ENCODE measurements at places on chromosomes 16 and 17. TPM values are rescaled to one million over a fixed set of nuclear protein-coding genes. Genes with fewer than 3 reads are reported as not detected.

DNA sequence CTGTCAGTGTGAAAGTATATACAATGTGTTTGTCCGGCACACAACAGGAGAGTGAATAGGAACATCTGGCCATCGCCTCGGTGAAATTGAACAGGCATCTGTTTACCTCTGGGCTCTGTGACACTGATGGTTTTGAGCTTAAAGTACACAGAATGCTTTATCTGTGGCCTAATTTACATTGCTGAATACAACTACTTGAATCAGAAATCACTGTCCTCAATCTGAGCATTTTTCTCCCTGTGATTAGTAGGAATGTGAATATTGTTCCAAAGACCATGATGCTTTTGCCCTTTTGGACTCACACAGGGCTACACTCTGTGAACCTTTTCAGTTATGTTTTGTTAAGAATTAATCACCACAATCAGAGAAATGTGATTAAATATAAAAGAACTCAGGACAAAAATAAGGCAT, 323.0 kb upstream of the TBX2 start:
- H3K4me1 ChIP-seq: no peaks in the 10 kb centered on the region
- no peak for DNase-seq
- no peaks in the 10 kb centered on the region for H3K36me3 ChIP-seq
- no peak overlapping the region for H3K27ac ChIP-seq
- H3K4me3 ChIP-seq: no peak overlapping the region

DNA sequence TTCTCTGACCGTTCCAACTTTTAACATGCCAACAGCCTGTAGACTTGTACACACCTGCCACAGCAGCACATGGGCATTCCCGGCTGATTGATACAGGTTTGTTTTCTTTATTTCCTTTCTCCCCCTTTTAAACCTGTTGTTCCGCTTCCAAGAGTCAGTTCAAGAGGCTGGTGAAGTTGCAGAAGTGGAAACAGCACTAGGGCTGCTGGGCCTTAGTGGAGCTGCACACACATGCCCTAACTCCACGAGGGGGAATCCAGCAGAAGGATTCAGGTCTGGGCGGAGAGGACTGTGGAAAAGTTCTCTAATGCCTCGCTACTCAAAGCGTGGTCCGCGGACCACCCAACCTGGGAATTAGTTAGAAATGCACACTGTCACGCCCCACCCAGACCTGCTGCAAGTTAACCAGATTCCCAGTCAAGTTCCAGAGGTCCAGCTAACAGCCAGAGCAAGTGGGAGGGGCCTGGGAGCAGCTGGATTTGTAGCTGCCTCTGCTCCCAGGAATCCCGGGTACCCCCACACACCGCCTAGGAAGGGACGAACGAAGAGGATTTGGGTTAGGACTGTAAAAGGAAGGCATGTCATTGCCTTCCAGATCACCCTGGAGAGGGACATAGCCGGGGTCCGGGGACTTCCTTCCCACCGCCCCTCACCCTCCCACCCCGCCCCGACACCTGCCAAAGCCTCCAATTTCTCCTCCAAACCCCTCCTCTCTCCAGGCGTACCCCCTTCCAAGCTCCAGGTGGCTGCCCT, 542 bp downstream of the SLC39A11 start:
- H3K27ac ChIP-seq: peak overlapping the region; percentile 31
- no peaks in the 10 kb centered on the region for H3K27me3 ChIP-seq
- DNase-seq: no peak
- H3K36me3 ChIP-seq: peaks cover 6% of the 10 kb centered on the region
- H3K4me1 ChIP-seq: peaks cover 7% of the 10 kb centered on the region
- peak overlapping the region; percentile 62 for H3K4me3 ChIP-seq

DNA sequence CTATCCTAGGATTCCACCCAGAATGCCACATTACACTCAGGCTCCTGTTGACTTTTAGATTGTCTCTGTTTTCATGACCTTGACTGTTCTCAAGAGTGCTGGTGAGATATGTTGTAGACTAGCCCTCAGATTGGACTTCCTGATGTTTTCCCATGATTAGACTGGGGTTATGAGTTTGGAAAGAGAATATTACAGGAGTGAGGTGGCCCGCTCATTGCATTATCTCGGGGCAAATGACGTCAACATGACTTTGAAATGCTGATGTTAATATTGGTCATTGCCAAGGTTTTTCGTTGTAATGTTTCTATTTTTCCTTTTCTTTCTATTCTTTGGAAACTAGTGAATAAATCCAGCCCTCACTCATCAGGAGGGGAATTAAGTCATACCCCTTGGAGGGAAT, 355.7 kb upstream of the MON1B start:
- H3K36me3 ChIP-seq: no peaks in the 10 kb centered on the region
- no peaks in the 10 kb centered on the region for H3K27me3 ChIP-seq

DNA sequence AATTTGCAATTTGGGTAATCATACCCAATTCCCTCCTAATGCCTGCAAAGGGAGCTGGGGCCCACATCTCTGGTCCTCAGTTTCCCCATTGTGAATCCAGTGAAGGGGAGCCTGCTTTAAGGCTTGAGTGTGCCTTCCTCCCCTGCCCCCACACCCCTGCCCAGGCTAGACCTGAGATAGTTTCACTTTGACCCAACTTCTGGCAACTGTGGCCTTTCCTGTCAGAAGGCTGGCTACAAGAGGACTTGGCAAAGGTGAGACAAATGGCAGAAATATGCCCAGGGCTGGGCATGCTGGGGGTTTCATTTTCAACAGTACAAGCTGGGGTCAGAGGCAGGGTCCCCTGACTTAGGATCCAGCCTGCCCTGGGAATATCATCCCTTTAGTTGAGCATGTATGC, 10.0 kb downstream of the SOCS1 start:
- DNase-seq: no peak
- H3K36me3 ChIP-seq: no peaks in the 10 kb centered on the region
- no peak overlapping the region for H3K27ac ChIP-seq
- no peaks in the 10 kb centered on the region for H3K4me1 ChIP-seq
- no peak overlapping the region for H3K4me3 ChIP-seq
- H3K27me3 ChIP-seq: no peaks in the 10 kb centered on the region

DNA sequence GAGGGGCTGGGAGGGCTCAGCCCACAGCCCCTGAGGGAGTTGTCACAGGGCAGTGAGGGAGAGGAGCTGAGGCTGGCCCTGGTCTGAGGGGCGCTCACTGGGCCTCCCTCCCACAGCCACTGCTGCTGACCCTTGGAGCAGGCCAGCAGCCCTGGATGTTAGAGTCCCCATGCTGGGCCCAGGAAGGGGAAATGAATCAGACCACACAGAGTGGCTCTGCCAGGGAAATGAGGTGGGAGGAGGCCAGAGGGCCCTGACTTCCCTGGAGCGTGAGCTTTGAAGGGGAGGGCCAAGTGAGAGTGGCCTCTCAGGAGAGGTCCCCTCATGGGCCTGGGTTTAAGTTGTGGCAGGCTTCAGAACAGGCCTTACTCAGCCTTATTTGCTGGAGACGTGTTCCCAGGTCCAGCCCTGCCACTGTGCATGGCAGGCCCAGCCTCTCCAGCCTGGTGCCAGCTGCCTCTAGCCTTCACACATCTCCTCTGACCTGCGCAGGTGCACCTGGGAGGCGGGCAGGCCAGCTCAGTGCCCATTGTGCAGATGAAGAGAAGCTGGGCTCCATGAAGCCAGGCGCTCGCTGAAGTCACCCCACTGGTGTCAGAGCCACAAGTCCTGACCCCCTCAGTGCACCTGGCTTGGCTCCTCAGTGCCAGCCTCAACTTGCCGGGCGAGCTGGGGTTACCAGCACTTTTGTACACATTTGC, 15.4 kb downstream of the GPT2 start:
- no peak overlapping the region for H3K27ac ChIP-seq
- DNase-seq: no peak
- H3K4me1 ChIP-seq: peaks cover 14% of the 10 kb centered on the region
- no peaks in the 10 kb centered on the region for H3K27me3 ChIP-seq

DNA sequence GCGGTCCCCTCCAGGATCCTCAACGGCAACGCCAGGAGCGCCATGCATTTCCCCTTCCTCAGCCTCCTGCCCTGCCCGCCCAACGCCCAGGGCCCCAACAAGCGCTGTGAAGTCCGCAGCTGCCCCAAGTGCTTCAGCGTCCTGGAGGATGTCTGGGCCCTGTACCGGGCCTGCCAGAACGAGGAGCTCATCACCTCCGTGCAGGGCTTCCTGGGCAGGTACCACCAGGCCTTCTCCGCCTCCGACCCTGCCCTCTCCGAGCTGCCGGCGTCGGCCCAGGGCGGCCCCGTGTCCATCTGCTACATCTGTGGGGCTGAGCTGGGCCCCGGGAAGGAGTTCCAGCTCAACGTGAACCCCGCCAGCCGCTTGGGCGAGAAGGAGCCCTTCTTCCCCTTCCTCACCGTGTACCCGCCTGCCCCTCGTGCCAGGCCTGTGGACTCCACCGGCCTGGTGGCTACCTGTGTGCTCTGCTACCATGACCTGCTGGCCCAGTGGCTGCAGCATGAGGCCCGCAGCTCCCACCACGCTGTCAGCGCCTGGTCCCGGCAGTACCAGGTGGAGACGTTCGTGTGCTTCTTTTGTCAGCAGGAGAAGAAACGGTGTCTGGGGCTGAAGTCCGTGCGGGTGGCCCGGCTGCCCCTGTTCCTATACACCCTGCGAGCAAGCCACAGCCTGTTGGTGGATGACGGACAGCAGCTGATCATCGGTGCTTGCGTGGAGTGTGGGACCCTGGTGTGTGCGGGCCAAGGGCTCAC, 58.9 kb upstream of the CIBAR2 start:
- DNase-seq: no peak
- H3K4me3 ChIP-seq: peak overlapping the region; percentile 40
- no peaks in the 10 kb centered on the region for H3K27me3 ChIP-seq
- H3K27ac ChIP-seq: no peak overlapping the region
- H3K4me1 ChIP-seq: peaks cover 49% of the 10 kb centered on the region

GRCh38 chr16:14187517-14188338, 116.6 kb downstream of the MRTFB start:
- H3K27me3 ChIP-seq: no peaks in the 10 kb centered on the region
- DNase-seq: no peak
- no peaks in the 10 kb centered on the region for H3K4me1 ChIP-seq
- H3K27ac ChIP-seq: no peak overlapping the region
- H3K4me3 ChIP-seq: no peak overlapping the region

GRCh38 chr16:31785126-31785525, 88.5 kb upstream of the ZNF267 start:
- H3K4me3 ChIP-seq: no peak overlapping the region
- no peaks in the 10 kb centered on the region for H3K4me1 ChIP-seq
- no peak overlapping the region for H3K27ac ChIP-seq
- H3K36me3 ChIP-seq: no peaks in the 10 kb centered on the region
- H3K27me3 ChIP-seq: no peaks in the 10 kb centered on the region

GRCh38 chr16:57419506-57419905, 14.9 kb downstream of the CCL17 start:
- H3K27ac ChIP-seq: peak overlapping the region; percentile 16
- no peak for DNase-seq
- H3K4me1 ChIP-seq: peaks cover 16% of the 10 kb centered on the region
- no peak overlapping the region for H3K4me3 ChIP-seq

DNA sequence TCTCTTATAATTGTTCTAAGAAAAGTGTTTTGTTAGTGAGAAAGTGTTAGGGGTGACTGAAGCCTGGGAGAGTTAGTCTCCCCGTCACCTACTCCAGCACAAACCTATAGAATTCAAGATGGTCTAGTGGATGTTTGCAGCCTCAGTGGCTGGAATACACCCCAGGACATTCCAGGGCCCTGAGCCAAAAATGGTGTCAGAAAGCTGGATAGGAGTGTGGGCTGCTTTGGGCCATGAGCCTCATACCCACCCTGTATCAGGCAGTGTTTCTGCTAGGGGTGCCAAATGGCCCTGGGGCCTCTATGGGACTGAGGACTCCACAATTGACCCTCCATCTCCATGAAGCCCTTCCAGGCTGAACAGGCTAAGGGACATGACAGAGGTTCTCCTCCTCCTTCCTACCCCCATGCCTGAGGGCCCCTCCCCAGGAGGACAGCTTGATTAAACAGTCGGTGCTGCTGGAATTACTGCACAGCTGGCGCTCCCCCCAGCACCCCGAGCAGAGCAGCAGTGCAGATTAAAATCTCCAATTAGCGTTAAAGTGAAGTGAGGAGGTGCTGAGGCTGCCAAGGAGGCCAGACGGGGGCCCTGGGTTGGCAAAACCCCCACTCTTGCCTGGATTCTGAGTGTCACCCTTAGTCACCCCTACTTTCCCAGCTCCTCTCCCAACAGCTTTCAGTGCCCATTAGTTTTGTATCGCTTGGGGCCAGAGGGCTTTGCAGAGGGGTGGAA, 59.1 kb downstream of the NEUROD2 start:
- DNase-seq: no peak
- no peak overlapping the region for H3K4me3 ChIP-seq
- H3K27me3 ChIP-seq: no peaks in the 10 kb centered on the region
- H3K27ac ChIP-seq: no peak overlapping the region
- H3K36me3 ChIP-seq: no peaks in the 10 kb centered on the region

DNA sequence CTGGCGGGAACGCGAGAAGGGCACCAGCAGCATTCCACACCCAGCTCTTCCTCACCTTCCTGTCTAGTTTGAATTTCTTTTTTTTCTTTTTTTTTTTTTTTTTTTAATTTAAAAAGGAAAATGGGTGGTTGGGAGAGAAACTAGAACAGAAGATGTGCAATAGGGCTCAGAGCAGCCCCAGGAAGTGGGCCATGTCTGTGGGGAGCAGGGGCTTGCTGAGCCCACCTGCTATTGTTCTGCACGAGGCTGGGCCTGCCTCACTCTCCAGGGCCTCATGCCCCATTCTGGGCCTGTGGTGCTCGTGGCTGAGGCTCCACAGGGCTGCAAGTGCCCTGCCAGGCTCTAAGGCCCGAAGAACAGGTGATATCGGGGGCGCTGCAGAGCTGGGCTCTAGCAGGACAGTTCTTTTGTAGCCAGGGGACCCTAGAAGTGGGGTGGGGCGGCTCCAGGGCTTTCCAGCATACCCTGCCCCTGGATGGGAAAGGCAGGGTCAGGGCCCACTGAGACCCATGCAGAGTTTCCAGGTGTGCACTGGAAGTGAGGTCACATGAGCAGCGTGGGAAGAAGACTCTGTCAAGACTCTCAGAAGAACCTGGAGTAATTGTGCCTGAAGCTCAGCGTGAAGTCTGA, 12.4 kb downstream of the MRPL27 start:
- H3K4me3 ChIP-seq: no peak overlapping the region
- H3K4me1 ChIP-seq: peaks cover 8% of the 10 kb centered on the region
- H3K36me3 ChIP-seq: peaks cover 39% of the 10 kb centered on the region

- H3K27ac ChIP-seq: no peak overlapping the region
- no peaks in the 10 kb centered on the region for H3K36me3 ChIP-seq
- peaks cover 7% of the 10 kb centered on the region for H3K27me3 ChIP-seq
- no peaks in the 10 kb centered on the region for H3K4me1 ChIP-seq
These were observed 387.1 kb downstream of the XYLT1 start for GRCh38 chr16:17083628-17084027.

GRCh38 chr16:14405611-14406537, 224.2 kb downstream of the PARN start:
- H3K27me3 ChIP-seq: no peaks in the 10 kb centered on the region
- peaks cover 27% of the 10 kb centered on the region for H3K4me1 ChIP-seq
- no peaks in the 10 kb centered on the region for H3K36me3 ChIP-seq
- H3K4me3 ChIP-seq: no peak overlapping the region
- DNase-seq: no peak

- H3K36me3 ChIP-seq: no peaks in the 10 kb centered on the region
- H3K27ac ChIP-seq: no peak overlapping the region
- no peak overlapping the region for H3K4me3 ChIP-seq
- no peaks in the 10 kb centered on the region for H3K27me3 ChIP-seq
These were observed 3.7 kb downstream of the ADAD2 start for GRCh38 chr16:84194470-84195200.

- no peaks in the 10 kb centered on the region for H3K27me3 ChIP-seq
- no peak overlapping the region for H3K4me3 ChIP-seq
- peak overlapping the region; percentile 74 for H3K27ac ChIP-seq
- no peaks in the 10 kb centered on the region for H3K36me3 ChIP-seq
- no peak for DNase-seq
These were observed 5.0 kb upstream of the LASP1 start for GRCh38 chr17:38864636-38865398.

The C16orf92 gene
- not detected for total RNA-seq

The KRT10 gene
- 62.3 TPM for total RNA-seq

The KRT24 gene
- not detected for total RNA-seq

The NPIPB6 gene
- total RNA-seq: 2.1 TPM

The CCL7 gene
- not detected for total RNA-seq

The NACA2 gene
- total RNA-seq: not detected

The MYO15B gene
- total RNA-seq: 30.3 TPM

The PPP1R1B gene
- 0.49 TPM for total RNA-seq

The C17orf100 gene
- 0.76 TPM for total RNA-seq

Data from HCT116 (cell line).